ENCODE measurements at places on chromosomes 7 and 10.

DNA sequence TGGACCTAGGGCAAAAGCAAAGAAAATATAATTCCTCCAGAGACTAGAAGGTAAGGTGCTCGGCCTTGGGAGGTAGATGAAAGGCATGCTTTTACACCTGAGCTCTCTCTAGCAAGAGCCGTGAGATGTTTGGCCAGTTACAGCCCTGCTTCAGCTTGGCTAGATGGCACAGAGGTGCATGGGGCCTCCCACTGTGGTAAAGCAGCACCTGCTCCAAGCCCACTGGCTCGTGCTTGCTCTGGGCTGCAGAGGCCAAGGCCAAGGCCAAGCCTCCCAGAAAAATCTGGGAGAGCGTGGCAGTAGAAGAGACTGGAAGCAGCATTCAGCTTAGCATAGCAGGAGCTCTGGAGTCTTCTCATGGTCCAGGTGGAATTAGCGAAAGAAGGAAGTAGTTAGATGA is 31.0 kb upstream of the OPALIN start:
- DNase-seq = no peak

- no peak for DNase-seq
Measured at GRCh38 chr7:142365410-142365842, 107.6 kb upstream of the PRSS58 start.

DNA sequence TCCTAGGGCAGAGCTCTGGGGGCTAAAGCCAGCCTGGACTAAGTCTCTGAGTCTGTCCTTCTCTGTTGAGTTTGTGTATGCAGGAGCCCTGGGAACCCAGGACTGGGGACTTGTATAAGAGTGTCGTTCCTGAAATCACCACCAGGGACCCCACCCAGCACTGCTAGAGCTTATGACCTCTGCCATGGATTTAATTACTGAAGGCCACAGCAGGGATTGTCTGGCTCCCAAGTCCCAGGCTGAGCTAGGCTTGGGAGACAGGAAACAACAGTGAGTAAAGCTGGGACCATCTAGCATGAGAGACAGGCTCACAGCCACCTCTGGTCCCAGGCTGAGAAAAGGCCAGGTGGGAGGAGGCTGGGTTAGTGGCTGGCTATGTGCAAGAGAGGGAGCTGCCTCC is 1.4 kb upstream of the TSPAN15 start:
- no peak for DNase-seq

DNA sequence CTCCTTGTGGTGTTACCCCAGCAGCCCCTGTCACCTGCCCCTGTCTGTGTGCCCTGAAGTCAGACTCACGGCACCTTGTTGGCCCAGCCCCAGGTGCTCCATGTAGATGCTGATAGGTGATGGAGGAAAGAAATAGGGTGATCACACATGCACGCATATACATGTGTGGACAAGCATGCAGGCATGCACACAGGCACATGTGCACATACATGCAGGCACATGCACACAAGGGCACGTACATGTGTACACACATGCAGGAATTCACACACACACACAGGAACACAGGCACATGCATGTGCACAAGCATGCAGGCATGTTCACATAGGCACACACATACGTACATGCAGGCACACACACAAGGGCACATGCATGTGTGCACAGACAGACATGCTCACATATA is 16.6 kb upstream of the ELFN1 start:
- no peak for DNase-seq

DNA sequence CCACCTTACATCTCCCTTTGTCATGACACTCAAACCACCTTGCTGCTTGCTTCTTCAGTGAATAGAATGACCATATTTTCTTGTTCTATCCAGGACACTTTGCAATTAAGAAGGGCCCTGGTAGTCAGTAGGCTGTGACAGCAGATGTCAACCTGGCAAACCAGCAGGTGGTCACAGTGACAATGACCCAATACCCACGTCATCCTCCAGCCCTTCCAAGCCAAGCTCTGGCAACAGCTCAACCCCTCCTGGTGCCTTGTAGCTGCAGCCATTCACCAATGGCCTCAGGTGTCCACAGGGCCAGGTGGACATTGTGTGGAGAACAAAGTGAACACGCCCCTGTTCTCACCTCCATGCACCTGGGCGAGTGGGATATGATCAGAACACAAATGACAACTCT is 87.6 kb upstream of the MACROH2A2 start:
- no peak for DNase-seq

GRCh38 chr10:119608316-119609155 is 11.8 kb upstream of the TIAL1 start:
- peak; percentile 70 for DNase-seq

DNA sequence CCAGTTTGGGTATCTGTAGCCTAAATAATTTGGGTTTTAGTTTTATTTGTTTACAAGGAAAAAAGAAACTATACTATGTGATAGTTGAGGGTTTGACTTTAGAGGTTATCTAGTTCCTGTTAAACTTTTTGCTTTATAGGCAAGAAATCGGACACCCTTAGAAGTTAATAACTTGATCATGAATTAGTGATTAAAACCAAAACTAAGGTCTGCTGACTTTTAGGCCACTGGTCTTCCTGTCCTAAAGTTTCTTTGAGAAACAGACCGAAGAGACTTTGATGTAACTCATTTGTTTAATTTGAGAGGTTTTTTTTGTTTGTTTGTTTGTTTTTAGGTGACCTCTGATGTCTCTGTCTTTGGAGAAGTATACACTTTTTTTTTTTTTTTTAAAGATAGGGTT is 59.7 kb downstream of the PHTF2 start:
- no peak for DNase-seq

GRCh38 chr10:4663162-4663992 is 162.6 kb upstream of the AKR1E2 start:
- DNase-seq = no peak

GRCh38 chr7:13980474-13980873 is 9.0 kb downstream of the ETV1 start:
- no peak for DNase-seq

GRCh38 chr7:123993996-123994395 is 38.9 kb downstream of the TMEM229A start:
- DNase-seq = no peak

- DNase-seq = no peak
Measured at GRCh38 chr10:106508950-106509349, 655.6 kb downstream of the SORCS1 start.

GRCh38 chr10:16612115-16612980 is 90.7 kb upstream of the C1QL3 start:
- DNase-seq = no peak

GRCh38 chr10:9188022-9188810 is 1133.7 kb downstream of the GATA3 start:
- no peak for DNase-seq

DNA sequence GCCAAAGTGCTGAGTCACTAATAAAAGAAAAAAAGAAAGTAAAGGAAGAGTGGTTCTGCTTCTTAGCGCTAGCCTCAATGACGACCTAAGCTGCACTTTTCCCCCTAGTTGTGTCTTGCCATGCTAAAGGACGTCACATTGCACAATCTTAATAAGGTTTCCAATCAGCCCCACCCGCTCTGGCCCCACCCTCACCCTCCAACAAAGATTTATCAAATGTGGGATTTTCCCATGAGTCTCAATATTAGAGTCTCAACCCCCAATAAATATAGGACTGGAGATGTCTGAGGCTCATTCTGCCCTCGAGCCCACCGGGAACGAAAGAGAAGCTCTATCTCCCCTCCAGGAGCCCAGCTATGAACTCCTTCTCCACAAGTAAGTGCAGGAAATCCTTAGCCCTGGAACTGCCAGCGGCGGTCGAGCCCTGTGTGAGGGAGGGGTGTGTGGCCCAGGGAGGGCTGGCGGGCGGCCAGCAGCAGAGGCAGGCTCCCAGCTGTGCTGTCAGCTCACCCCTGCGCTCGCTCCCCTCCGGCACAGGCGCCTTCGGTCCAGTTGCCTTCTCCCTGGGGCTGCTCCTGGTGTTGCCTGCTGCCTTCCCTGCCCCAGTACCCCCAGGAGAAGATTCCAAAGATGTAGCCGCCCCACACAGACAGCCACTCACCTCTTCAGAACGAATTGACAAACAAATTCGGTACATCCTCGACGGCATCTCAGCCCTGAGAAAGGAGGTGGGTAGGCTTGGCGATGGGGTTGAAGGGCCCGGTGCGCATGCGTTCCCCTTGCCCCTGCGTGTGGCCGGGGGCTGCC is at the start of gene IL6:
TSS of gene IL6 (plus strand) at position 294 of the 807 bp plus-strand sequence. CDS start at position 357, 63 bp downstream.
- DNase-seq = peak; percentile 92

- DNase-seq = no peak
Measured at GRCh38 chr10:63421591-63421990, 44.2 kb downstream of the JMJD1C start.

DNA sequence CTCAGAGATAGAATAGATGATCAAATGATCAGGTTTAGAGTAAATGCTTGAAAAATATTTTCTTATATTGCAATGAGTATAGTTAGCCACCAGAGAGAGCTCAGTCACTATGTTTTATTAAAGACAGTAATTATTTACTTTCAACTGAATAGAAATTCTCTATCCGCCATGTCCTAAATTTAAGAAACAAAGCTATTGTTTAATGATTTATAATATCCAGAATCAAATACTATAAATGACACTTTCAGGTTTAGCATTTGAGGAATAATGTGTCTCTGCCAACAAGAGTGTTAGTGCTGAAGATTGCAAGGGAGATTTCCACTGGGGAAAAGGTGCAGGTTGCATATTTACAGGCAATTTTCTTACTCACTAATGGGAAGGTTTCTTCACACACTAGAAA is 184.7 kb downstream of the DGKB start:
- DNase-seq = no peak

- no peak for DNase-seq
Measured at GRCh38 chr7:40598915-40599314, 464.1 kb downstream of the SUGCT start.

- no peak for DNase-seq
Measured at GRCh38 chr7:98617051-98617959, at the start of gene NPTX2. TSS of gene NPTX2 (plus strand) at chr7:98617285. CDS start at chr7:98617462, 177 bp downstream.

DNA sequence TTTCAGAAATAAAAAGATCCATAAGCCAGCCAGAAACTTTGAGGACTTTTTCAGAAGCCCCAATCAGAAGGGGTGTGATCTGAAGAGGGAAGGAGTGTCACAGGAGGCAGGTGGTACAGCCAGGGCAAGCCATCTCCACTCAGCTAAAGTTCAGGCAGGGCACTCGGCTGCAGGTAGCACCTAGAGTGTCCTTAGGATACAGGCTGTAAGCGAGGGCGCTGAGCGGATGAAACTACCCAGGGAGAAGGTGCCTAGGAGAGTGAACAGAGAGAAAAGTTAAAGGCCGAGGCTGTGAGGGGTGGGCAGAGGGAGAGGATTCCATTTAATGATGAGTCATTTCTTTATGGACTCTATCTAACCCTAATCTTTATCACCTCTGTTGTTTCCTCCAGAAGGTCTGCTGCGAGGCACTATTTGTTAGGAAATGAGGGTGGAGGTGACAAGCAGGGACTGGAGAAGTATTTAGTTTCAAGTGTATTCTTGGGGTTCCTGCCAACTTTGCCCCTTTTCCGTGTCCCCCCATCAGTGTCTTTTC is 29.8 kb upstream of the ZCCHC24 start:
- DNase-seq = no peak

DNA sequence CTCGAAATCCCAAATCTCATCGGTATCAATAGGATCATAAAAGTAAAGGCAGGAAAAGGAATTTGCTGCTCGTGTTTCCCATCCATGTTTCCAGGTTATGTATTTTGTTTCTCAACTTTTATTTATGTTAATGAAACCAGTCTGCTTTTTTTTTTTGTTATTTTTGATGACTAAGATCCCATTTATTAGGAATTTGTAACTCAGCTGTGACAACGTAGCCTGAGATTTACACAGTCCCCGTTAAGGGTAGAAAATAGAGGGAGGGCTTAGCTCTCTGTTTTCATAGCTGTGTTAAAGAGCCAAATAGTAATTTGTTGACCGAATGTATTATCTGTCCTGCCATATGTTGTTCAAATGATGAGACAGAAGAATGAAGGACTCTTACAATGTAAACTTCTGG is 164.0 kb downstream of the MGMT start:
- no peak for DNase-seq

- no peak for DNase-seq
Measured at GRCh38 chr10:103692952-103693811, 162.2 kb downstream of the SH3PXD2A start.

GRCh38 chr10:17784688-17785087 is 24.5 kb upstream of the MRC1 start:
- no peak for DNase-seq

- DNase-seq = no peak
Measured at GRCh38 chr10:48414160-48414559, 107.7 kb downstream of the MAPK8 start.

GRCh38 chr10:8040651-8041050 is 13.8 kb upstream of the GATA3 start:
- DNase-seq = no peak

DNA sequence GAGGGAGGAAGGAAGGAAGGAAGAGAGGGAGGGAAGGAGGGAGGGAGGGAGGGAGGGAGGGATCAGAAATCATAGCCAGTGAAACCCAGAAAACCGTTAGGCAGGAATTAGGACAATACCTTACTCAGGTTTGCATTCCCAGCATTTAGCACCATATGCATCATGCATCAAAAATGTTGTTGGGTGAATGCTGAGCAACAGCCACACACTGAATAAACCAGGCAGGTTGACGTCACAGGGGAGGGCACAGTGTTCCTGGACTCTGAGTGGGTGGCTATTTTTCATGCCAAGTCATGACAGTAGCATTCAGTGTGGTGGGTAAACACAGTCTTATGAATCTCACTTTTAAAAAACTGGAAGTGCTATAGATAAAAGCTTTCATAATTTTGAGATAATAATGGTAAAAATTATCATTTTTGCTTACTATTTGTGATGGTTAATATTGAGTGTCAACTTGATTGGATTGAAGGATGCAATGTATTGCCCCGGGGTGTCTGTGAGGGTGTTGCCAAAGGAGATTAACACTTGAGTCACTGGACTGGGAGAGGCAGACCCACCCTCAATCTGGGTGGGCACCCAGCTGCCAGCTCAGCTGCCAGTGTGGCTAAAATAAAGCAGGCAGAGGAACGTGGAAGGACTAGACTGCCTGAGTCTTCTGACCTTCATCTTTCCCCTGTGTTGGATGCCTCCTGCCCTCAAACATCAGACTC is 199.1 kb upstream of the PRKCQ start:
- DNase-seq = no peak

- DNase-seq = no peak
Measured at GRCh38 chr10:25877296-25877695, 56.7 kb upstream of the MYO3A start.

GRCh38 chr7:157372300-157373232 is 35.8 kb downstream of the DNAJB6 start:
- no peak for DNase-seq

DNA sequence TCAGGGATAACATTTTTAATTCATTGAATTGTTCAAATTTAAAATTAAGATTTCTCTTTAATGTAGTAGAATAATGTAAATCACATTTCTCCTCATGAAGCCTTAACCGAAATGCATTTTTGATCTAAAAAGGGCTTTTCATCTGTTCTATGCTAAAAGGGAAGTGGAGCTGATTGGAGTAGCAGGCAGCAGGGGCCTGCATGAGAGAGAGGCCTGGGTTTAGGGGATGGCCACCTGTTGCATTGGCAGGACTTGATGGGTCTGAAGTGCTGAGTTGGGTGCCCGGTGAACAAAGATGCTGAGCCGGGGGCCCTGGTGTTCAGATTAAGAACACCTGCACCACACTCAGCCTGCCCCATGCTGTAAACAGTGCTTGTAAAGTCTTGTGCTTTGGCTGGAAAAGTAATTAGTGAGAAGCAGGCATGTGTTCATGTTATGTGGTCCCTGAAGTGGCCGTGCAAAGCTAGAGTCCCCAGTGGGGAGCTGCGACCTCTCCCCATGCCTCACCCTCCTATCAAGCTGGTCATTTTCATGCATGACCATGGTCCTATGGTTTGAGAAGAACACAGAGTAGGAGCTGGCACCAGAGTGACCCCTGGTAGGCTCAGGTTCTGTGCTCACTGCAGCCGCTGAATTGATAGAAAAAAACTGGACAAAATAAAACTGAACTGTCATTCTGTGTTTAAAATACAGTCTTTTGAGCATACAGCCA is 124.3 kb downstream of the ADCY1 start:
- DNase-seq = no peak

All from Right ventricle myocardium inferior (tissue), 1 donor.